ENCODE measurements at places on chromosomes 5 and 9. TPM values are rescaled to one million over a fixed set of nuclear protein-coding genes. Genes with fewer than 3 reads are reported as not detected.

The TRAF1 gene
- 0.41 TPM for total RNA-seq

The GNA14 gene
- total RNA-seq: 3.4 TPM

DNA sequence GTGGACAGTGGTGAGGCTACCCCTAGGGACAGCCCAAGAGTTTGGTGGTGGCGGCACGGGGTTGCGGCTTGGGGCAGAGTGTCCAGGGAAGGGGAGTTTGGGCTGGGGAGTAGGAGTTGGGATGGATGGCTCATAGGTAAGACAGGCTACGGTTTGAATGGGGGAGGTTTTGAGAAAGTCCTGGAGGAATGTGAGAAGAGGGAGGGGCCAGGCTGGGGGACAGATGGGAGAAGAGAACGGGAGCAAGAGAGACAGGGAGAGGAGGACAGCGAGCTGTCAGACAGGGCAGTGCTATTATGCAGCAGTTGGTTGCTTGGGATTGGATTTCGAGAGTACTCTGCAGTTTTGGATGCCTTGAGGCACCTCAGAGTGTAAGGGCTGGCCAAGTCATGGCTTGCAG is 24.5 kb downstream of the PSD2 start:
- no peak for DNase-seq

- no peak for DNase-seq
Measured at GRCh38 chr9:28024676-28025075, 451.4 kb upstream of the C9orf72 start.

DNA sequence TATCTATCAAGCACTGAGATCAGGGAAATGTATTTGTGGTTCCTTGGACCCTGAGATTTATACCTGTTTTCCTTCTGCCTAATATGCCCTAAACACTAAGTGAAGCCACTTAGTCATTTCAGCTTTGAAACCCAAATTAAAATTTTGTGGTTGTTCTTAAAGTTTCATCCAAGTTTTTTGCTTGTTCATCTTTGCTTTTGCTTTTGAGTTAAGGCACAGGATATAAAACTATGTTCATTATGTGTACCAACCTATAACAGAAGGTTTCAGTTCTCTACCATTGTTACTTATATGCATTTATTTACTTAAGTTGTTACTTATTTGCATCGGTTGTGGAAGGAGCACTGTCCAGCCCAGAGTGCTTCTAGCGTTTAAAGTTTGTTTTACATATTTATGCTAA is 382.3 kb downstream of the PTPRD start:
- DNase-seq: no peak

GRCh38 chr5:59712836-59713497 is 180.6 kb downstream of the PDE4D start:
- DNase-seq: no peak

GRCh38 chr9:38638881-38639576 is 18.6 kb upstream of the ANKRD18A start:
- DNase-seq: peak; percentile 36
